ENCODE measurements at places on chromosomes 3 and 15. TPM values are rescaled to one million over a fixed set of nuclear protein-coding genes. Genes with fewer than 3 reads are reported as not detected.

GUCA1C gene
- total RNA-seq, result not detected

MCF2L2 gene
- total RNA-seq, result 0.05 TPM

CHST13 gene
- 0.05 TPM for total RNA-seq

TMEM212 gene
- 0.05 TPM for total RNA-seq

Measured in HT-29 (cell line).